ENCODE measurements at places on chromosomes 6 and 20.

DNA sequence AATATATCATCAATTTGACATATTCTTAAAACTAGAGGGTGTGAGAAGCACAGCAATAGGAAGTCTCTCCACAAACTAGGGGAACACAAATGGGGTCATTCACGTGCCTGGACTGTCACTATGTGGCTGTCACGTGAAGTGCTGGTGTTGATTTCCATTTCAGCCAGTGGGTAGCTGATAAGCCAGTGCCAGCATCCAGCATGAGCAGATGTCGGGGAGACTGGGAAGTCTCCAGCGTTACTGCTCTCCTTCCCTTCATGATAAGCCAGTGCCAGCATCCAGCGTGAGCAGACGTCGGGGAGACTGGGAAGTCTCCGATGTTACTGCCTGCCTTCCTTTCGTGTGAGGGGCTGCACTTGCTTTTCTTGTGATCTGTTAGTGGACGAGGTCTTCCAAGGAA lies 5.6 kb upstream of the SLC17A9 start:
- DNase-seq = no peak

GRCh38 chr6:160348223-160349019 lies at the start of gene SLC22A3:
SLC22A3 (plus strand) TSS chr6:160348378; CDS start chr6:160348420, 42 bp downstream.
- no peak for DNase-seq

DNA sequence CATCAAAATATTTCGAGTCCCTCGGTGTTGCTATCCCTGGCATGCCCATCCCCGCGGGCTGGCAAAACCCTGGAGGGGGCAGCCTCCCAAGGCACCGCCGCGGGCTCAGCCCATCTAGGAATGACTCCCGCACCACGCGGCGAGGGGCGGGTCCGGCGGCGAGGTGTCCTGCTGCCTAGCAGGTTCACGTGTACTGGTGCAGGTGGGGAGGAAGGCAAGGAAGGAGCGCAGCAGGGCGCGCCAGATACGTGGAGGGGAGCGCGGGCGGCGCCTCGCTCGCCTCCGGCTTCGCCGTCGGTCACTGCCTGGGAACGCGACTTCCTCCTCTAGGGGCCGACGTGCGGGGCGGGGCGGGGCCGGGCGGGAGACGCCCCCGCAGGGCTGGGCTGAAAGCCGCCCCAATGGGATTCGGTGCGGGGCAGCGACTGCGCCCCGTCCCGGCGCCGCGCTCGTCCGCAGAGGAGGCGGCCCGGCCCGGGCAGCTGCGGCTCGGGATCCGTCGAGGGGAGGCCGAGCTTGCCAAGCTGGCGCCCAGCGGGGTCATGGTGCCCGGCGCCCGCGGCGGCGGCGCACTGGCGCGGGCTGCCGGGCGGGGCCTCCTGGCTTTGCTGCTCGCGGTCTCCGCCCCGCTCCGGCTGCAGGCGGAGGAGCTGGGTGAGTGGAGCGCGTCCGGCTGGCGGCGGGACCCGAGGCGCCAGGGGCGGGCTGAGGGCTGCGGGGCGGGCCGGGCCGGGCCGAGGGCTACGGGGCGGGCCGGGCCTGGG lies at the start of gene DCBLD1:
DCBLD1 (plus strand) TSS at position 435 of the 764 bp plus-strand sequence; CDS start at position 543, 108 bp downstream.
- peak; percentile 25 for DNase-seq

- no peak for DNase-seq
Measured at GRCh38 chr20:63226042-63226943, 9.4 kb upstream of the BIRC7 start.

DNA sequence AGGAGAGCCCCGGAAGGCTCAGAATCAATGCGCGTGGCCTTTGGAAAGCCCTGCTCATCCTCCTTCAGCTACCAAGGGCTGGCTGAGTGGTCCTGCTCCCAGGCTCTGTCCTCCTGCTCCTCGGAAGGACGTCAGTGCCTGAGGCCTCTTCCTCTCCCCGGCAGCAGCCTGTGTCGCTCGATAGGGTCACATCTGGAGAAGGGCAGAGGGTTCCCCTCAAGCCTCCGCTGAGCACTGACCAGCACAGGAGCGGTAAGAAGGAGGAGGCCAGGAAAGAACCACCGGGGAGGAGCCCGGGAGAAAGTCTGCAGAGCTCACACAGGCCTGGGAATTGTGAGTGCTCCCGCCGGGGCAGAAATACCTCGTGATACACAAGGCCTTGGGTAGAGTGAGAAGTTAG lies 21.2 kb downstream of the KIF25 start:
- no peak for DNase-seq

DNA sequence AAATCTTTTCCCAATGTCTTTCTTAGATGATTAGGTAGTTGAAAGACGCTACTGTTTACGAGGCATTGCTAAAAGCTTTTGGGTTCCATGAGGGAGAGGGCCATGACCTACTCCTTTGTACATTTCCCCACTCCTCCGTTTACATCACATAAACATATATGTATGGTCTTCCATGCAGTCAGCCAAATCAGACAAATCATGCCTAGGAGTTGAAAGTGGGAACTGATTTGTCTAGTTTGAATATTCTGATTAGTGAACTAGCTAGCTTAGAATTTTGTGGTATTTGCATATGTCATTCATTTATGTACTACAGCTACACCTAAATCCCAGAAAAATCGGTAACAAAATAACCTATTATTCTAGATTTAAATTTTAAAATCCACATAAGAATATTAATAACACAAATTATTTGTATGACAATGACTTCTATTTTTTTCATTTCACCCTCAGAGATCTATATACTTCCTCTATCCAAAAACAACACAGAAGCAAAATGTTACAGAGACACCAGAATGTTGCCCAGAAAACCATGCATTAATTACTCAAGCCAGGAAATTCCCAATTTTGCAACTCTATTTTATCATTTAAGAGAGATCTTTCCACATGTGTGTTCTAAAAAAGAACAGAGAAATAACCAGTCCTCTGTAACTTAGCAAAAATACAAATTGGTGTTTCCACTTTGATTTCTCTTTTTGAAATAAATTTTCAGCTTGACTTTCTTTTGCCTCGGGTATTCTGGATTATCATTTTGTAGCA lies 231.9 kb downstream of the LAMA2 start:
- DNase-seq = no peak

GRCh38 chr6:140844167-140844566 lies 1288.6 kb upstream of the GJE1 start:
- DNase-seq = no peak

- DNase-seq = no peak
Measured at GRCh38 chr20:17859616-17860232, 108.9 kb downstream of the SNX5 start.

DNA sequence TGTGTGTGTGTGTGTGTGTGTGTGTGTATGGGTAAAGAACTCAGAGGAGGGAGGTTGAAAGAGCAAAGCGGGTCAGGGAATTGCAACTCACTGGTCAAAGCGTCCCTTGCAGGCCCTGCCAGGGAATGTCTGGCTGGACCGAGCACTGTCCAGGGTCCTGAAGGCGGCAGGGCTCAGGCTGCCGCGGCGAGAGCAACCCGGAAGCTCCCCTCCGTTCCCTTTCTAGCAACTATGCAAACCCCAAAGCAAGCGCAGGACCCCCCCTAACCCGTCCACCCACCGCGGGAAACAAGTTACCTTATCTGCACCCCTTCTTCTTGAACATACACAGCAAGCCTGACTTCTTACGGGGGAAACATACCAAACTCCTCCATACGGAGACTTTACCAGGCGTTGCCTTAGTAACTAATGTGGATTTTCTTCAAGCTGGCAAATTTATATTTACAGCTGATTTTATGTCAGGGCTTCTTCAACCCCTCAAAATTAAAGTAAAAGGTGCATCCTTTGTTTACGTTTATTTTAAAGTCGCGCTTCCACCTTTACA lies 538 bp upstream of the GRM1 start:
- no peak for DNase-seq

GRCh38 chr6:119079283-119079809 lies 882 bp upstream of the FAM184A start:
- no peak for DNase-seq

DNA sequence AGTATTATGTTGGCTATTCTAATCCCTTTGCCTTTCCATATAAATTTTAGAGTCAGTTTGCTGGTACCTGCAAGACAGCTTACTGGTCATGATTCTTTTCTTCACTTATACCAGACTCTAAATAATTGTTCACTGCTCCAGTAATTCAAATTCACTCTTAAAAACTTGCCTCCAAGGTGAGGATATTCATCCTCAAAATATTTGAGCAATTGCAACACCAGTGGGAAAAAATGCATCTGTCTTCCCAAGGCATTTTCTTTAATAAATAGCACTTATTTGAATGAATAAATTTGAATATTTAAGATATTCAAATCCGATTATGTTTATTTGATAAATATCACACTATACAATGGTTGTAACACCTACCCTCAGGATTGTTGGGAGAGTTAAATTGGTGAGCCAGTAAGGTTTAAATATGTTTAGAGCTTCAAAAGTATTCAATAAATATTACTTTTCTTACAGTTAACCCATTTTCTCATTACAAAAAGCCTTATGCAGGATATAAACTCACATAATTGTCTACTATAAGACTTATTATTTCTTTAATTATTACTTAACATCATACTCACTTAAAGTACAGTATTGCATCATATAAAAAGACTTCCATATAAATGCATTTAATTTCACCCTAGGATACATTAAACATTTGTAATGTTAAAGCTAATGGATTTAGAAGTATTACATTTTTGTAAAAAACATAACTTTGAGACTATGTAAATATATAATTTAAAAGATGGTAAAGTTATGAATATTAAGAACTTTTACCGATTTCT lies 285.6 kb downstream of the SAMD5 start:
- DNase-seq = no peak

DNA sequence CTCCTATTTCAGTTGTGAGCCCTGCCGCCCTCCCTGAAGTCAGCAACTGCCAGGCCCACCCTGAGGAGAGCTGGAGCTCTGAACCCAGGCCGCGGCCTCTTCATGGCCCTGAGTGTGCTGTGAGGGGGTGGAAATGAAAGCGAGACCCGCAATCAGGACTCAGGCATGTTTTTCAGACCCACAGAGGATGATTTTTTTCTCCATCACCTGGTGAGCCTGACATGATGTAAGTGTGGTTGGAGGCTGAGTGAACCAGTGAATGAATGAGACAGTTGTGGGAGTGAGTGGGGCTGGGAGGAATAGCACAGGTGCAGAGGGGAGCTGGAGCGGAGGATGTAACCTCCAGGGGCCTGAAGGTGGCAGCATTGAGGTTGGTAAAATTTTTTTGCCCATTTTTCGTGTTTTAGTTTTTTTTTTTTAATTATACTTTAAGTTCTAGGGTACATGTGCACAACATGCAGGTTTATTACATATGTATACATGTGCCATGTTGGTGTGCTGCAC lies 18.3 kb downstream of the RAET1L start:
- DNase-seq = no peak

DNA sequence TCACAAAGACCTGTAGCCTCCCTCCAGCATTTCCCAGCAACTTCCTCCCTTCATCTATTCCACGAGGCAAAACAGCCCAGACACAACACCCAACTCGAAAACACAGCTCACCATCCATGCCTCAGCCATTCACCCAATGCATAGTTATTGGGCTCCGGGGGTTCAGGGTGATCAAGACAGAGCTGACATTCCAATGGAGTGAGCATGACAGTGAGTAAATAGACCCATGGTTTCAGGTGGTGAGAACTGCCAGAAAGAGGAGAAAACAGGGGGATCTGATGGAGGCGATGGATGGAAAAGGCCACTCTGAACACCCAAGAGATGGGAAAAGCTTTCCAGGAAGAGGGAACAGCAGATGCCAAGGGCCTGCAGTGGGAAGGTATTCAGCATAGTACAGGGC lies 5.9 kb downstream of the CASS4 start:
- DNase-seq = no peak

DNA sequence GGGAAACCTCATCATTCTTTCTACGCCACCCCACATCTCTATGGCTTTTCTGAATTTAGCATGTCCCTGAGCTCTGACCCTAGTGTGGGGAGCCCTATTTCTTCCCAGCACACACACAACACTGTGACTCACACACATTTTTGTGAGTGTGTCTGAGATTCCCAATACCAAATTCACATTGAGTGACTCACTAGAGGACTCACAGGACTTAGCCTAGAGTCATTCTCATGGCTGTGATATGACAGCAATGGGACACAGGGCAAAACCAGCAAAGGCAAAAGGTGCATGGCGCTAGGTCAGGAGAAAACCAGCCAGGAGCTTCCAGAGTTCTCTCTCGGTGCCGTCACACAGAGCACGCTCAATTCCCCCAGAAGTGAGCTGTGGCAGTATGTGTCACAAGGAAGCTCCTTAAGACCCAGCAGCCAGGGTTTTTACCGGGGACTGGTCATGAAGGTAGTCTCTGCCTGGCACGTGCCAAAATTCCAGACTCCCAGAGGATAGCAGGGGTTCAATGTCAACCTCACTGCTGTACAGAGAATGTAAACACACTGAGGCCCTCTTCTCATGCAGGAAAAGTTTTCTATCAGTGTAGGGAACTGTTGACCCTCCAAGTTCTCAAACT lies 6.2 kb downstream of the CSTL1 start:
- no peak for DNase-seq

DNA sequence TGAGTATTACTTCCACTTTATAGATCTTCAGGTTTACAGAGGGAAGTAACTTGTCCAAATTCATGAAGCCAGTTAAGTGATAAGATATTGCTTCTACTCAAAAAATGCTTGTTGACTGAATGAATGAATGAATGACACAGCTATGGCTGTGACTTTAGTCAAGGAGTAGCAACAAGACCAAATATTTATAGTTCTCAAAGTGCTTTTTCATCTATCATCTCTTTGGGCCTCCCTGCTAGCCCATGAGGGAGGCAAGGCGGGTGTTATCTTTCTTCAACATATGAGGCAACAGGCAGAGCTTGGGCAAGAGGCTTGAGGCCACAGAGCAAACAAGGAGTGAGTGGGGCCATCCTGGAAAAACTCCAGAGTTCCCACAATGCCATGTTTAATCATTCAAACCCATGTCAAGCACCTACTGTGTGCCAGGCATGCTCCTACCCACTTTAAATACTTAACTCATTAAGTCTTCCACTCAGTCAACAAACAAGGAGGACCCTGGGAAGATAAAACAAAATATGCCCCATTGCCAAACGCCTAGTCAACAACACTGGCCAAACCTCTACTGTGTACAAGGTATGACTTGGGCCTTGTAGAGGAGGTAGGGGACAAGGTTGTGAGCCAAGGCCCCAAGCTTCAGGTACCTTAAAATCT lies 15.9 kb downstream of the BCL2L1 start:
- DNase-seq = no peak

DNA sequence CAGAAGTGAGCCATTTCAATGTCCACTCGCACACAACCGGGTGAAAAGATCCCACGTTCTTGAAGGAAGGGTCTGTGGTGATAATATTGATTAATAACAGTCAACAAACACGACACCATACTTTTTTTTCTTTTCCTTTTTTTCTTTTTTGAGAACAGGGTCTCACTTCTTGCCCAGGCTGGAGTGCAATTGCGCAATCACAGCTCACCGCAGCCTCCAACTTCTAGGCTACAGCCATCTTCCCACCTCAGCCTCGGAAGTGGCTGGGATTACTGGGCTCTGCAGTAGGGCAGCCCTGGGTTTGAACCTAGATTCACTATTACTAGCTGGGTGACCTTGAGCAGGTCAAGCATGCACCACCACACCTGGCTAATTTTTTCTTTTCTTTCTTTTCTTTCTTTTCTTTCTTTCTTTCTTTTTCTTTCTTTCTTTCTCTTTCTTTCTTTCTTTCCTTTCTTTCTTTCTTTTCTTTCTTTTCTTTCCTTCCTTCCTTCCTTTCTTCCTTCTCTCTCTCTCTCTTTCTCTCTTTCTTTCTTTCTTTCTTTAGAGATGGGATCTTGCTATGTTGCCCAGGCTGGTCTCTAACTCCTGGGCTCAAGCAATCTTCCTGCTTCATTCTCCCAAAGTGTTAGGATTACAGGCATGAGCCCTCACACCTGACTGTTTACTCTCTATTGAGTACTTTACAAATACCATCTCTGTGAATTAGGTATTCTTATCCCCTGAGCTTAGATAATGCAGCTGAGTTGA lies 123.9 kb downstream of the SNX5 start:
- no peak for DNase-seq

Measured in hypothalamus (tissue), 51 donors.